Gastroesophageal sphincter (tissue), 4 donors: ENCODE measurements at places on chromosomes 3 and 15. TPM values are rescaled to one million over a fixed set of nuclear protein-coding genes. Genes with fewer than 3 reads are reported as not detected.

- no peak for ATAC-seq
Observed at GRCh38 chr3:31312400-31312799, 220.3 kb upstream of the STT3B start.

- no peak for ATAC-seq
Observed at GRCh38 chr3:184741798-184742675, 30.2 kb upstream of the MAGEF1 start.

- ATAC-seq, result no peak
Observed at GRCh38 chr3:112321867-112322652, 10.9 kb upstream of the CD200 start.

GRCh38 chr3:189103208-189103607, 68.6 kb upstream of the TPRG1 start:
- no peak for ATAC-seq

DNA sequence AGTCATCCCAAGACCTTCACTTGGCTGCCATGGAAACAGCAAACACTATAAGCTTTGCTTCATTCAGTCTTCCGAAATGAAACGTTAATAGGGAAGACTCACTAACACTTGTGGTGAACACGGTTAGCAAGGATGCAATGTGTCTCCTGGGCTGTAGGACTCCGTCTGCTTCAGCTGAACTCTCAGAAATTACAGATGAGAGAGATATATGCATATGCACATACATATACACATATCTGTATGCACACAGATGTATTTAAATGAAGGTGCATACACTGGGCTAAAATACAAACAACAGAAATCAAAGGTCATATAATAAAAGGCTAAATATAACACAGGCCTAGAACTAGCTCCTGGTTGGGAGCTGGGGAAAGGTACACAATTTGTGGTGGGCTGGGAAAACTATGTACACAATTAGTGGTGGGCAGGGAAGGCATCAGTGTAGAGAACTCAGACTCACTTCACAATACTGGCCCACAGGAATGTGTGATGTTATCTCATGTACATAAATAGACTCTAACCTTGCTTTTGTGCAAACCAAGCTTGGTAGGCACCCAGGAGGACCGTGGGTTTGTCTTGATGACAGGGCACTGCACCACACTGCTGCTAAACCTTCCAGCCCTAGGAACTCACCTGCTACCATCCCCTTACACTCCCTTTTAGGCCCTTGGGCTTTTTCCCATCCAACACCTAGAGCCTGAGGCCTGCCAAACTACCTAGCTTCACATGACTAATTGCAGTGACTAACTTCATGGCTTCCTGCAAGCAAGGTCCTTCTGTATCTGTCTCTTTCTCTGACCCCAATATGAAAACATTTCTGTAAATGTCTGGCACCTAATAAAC, 873.1 kb downstream of the NSUN3 start:
- no peak for ATAC-seq

DNA sequence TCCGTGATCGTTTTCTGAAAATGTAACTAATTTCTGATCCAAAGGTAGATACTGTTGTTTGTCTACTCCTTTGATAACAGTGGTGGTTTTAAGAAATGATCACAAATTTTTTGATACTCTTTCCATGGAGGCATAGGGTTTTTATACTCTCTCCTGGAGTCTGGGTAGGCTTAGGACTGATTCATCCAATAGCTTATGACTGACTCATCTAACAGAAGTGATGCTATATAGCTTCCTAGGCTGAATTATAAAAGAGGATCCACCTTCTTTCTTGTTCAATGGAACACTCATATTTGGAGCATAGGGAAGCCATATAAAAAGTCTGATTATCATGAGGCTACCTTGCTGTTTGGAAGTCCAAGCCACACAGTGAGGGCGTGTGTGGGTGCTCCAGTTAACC, 84.3 kb downstream of the CHST2 start:
- no peak for ATAC-seq

DNA sequence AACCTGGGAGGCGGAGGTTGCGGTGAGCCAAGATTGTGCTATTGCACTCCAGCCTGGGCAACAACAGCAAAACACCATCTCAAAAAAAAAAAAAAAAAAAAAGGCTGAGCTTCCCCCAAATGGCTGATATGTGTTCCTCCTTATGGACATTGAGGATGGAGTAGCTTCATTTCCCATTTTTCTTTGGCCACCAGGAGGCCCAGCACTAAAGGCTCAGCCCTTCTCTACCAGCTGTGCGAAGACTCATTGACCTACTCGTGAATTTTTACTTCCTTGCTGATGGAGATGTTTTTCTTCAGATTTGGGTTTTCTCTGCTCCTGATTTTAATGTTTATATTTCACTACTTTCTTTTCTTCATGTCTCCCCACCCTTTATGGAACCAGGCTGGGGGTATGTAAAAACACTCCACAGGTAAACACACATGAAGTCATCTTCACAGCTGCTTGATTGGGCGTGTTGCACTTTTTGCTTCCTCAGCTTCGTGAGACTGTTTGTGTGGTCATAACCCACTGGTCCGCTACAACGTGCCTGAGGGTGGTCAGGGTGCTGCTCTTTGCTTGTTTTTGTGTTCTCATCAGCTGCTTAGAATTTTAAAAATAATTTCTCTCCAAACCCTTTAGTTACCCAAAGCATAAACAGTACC, 13.5 kb downstream of the SEMA4B start:
- ATAC-seq, result no peak

DNA sequence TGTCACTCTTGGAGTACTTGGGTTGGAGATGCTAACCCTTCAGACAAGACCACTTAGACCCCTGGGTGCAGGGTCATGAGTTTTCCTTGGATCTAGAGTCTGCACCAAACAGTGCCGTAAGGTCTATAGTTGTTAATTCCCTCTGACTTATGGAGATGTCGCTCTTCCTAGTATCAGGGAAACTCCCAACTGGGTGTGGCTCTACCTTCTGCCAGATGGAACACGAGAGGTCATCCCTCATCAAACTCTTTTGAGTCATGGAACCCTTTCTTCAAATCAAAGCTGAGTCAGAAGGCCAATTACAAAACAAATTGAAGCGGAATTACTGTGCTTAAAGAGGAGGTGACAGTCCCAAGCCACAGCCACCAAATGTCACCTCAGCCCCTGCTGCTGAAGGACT, 514.9 kb upstream of the PROK2 start:
- ATAC-seq, result no peak

DNA sequence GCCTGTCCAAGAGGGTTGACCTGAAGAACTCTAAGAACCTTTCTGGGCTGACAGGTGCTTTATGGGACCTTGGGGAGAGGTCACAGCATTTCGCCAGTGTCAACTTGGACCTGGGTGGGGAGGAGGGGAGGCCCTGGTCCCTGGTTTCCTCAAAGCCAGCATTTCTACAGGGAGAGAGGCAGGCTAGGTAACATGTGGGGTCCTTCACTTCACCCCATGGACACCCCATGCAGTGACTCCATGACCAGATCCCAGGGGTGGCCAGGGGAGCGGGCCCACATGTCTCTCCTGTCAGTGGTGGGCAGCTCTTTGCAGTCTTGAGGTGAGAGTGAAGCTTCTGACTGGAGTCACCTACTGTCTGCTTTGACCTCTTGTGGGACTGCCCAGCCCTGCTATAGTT, 35.8 kb downstream of the GOLGA6L10 start:
- ATAC-seq, result no peak

DNA sequence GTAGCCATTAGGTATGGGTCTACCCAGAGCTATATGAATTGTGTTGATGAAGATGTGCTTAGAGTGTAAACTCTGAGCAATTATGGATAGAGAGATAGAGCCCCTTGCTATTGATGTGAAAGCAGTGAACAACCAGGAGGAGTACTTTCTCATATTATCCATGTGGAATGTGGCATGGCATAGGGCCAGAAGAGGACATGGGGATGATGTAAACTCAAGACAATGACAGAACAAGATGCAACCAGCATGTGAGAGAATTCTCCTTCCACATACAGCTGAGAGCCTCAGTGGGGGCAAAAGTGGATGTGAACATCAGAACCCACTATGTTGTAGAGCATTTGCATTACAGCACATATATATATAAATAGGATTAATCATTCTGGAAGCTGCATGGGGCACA, 36.4 kb upstream of the BNC1 start:
- ATAC-seq, result no peak

- ATAC-seq, result no peak
Observed at GRCh38 chr3:168951368-168951767, 712.1 kb downstream of the MECOM start.

DNA sequence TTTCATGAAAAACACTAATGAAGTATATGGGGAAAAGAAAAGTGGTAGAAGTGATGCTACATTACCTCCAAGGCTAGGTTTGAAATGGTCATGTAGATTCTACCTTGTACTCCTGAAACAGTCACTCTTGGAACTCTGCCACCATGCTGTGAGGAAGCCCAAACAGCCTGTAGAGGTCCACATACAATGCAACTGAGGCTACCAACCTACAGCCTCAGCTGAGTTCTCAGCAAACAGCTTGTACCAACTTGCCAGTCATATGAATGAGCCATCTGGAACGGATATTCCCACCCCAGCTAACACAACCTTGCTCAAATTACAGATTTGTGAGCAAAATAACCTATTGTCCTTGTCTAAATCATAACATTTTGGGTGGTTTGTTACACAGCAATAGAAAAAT, 193.5 kb downstream of the ULK4 start:
- ATAC-seq, result no peak

DNA sequence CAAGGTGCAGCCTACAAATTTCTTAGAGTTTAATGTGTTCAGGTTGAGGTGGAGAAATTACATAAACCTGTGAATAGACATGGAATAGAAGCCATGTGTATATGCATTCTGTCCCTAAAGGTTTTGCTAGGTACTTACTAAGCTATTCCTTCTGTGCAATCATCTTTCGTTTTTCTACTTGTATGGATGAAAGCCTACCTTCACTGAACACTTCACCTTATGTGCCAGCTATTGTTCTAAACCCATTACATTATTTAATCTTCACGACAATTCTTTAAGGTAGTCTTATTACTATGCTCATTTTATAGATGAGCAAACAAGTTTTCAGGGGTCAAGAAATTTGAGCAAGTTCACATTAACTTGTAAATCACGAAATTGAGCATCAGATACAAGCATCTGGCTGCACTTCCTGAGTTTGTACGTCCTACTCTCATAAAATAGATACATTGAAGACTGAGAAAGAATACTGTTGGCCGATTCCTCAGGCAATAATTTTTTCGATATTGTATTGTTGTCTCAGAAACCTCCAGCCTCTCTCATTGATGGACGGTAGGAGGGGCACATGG, 635 bp upstream of the RCN2 start:
- no peak for ATAC-seq

DNA sequence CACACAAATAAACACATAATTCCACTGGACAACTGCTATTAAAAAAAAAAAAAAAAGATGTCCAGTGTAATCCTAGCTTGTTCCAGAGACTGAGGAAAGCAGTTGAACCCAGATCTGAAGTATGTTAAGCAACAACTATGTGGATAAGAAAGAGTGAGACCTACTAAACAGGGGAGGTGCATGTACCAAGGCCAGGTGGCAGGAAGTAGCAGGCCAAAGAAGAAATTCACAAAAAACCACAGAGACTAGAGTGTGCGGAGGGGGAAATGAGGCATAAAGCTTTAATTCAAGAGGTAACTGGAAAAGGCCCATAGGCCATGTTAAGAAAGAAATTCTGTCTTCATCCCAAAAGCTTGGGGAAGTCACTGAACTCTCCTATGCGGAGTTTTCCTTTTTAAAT, 490.0 kb downstream of the NAALADL2 start:
- no peak for ATAC-seq

GRCh38 chr15:31403096-31403495, 76.5 kb downstream of the KLF13 start:
- ATAC-seq, result no peak

DNA sequence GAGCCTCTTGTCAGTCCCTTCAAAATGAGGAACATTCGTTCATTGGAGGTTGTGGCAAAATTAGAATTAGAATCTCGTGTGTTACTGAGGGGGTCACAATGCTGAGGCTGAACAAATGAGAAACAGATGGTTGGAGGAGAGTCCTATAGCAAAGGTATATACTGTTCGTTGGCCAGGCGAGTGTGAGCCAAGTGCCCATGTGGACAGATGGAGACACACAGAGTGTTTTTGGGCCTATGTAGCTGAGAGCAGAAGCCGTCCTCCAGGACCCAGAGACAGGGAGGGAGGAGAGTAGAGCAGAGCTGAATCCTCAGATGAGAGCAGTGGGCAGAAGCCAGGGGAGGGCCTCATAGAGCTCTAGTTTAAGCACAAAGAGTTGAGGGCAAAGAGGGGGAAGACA, 98.9 kb downstream of the NR1D2 start:
- no peak for ATAC-seq

DNA sequence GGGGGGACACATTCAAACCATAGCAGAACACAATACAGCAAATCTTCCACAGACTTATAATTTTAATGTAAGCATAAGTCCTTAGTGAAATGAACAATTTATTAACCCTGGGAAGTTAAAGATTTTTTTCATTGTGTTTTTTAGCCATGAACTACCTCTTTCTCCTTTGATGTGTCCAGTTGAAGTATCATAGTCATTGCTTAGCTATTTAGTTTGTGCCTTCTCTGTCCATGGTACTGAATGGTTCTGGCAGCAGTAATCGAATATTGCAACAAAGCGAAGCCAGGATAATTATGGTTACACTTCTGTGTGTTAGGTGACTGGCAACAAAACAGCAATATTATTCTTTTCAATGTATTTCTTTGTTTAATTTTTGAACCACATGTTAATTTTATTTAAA, 403.0 kb upstream of the ONECUT1 start:
- no peak for ATAC-seq

- ATAC-seq, result no peak
Observed at GRCh38 chr3:63998852-63999754, 24.2 kb downstream of the PSMD6 start.

DNA sequence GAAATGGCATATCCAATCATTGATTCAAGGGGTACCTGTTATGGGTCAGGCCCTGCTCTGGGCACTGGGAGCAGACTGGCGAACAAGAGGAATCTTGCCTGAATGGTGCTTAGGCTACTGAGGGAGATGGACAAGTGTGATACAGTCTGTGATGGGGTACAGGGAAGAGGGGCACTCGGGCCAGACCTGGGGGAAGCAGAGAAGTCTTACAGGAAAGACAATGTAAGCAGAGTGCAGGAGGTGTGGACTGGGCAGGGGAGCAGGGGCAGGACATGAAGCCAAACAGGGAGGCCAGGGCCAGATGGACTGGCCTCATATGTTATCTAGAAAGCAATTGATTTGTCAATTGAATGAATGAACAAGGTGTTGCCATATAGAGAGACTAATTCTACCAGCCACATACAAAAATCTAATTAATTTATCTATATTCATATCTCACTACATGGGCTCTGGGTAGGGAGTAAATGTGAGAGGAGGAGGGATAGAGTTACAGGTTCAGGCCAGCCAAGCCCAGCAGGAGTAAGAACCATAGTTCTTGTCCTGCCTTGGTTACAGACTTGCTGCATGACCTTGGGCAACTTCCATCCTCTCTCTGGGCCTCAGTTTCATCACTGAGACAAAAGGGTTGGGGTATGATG, 3.6 kb upstream of the IGDCC4 start:
- no peak for ATAC-seq

- ATAC-seq, result peak; percentile 91
Observed at GRCh38 chr3:45226206-45226915, at the start of gene TMEM158. Gene TMEM158, minus strand, starts transcription at chr3:45226287. Its CDS starts 260 bp downstream, at chr3:45226027.

GRCh38 chr15:68277131-68277602, 378 bp upstream of the FEM1B start:
- peak; percentile 24 for ATAC-seq

GLDN gene
- total RNA-seq, result 3.9 TPM

SLC26A6 gene
- total RNA-seq, result 13.8 TPM

ARNT2 gene
- 11.6 TPM for total RNA-seq

CD200 gene
- total RNA-seq, result 4.2 TPM

CCK gene
- total RNA-seq, result 13.6 TPM

BLM gene
- total RNA-seq, result 0.15 TPM

CRYGS gene
- total RNA-seq, result not detected

MCF2L2 gene
- 0.67 TPM for total RNA-seq

ACAN gene
- total RNA-seq, result 0.17 TPM

RTP1 gene
- not detected for total RNA-seq
